ENCODE measurements at places on chromosomes 4 and X.

- no peak for DNase-seq
Observed at GRCh38 chr4:129350834-129351721, 255.1 kb downstream of the C4orf33 start.

DNA sequence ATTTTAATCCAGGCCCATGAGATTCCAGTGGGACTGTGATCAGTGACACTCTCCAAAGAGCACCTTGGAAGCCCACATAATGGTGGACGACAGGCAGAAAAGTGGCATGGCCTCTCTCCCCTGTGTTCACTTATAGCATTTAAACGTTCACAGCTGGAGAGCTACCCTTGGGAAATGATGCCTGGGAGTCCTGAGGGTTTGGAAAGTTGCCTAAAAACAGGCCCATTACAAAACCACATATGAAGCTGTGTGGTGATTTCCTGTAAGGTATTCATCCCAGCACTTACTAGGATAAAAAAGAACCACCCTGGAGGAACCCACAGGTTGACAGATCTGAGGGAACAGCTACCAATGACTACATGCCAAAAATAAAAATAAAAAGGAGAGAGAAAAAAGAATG is 193.2 kb downstream of the RASL11B start:
- no peak for DNase-seq

- no peak for DNase-seq
Observed at GRCh38 chr4:14111730-14112181, 484.2 kb upstream of the BOD1L1 start.

GRCh38 chrX:119190831-119191230 is 45.3 kb upstream of the PGRMC1 start:
- no peak for DNase-seq

DNA sequence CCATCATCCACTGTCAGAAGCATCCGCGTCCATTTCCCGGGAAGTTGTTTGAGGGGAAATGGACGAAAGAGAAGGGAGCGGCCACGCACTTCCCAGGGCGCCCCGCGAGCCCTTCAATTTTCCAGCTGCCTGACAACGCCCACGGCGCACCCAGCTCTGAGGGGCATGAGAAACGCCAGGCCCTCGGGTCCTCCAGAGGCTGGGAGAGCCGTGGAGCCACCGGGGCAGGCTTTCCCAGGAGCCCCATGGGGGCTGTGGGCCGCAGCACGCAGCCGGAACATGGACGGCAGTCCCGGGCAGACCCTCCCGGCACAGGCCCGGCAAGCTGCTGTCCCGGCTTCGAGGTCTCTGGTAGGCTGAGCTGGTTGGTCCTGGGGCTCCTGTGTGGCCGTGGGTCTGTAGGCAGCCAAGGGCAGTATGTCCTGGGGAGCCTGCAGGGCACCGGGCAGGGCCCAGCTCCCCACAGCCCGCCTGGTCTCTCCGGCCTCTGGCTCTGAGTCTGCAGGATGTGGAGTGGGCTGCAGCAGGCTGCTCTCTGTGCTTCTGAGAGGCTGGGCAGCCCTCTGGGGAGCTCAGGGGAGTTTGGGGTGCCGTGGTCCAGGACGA is 115.2 kb downstream of the FAM53A start:
- DNase-seq: no peak

DNA sequence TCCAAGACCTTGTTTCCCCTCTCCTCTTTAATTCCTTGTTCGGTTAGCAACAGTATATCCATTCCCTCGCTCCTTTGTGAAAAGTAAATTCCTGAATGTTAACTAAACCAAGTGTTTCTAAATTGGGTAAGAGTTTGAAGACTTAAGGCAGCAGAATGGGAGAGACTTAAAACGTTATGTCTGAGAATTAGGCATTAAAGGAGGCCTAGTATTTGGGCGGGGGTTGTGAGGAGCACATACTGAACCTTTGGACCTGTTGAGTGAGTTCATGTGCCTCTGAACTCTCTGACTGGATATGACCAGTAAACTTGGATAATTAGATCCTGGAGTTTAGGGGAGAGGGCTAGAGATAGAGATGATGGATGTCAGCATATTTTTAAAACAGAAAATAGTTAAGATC is 1.2 kb downstream of the MSMO1 start:
- DNase-seq: no peak

GRCh38 chr4:127888559-127888958 is 7.9 kb downstream of the PLK4 start:
- DNase-seq: no peak

DNA sequence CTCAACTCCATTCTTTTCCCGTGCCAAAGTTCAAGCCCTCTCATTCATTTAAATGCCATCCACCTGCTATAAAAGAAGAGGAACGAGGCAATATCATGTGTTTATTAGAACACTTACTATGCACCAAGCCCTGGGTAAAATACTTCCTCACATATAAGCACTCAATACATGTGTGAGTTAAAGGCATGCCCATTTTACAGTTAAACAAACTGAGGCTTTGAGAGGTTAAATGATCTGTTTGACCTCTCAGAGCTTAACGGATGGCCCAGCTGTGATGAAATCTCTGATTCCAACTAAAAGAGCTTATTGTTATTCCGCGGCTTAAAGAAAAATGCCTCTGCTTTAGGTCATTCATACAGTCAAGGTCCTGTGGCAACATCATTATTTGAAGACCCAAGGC is 124.3 kb downstream of the HS6ST2 start:
- no peak for DNase-seq

Measured in CD4-positive, alpha-beta T cell treated with Interleukin-15 for 1 hour (primary cell).